Left forelimb (tissue), 1 donor: ENCODE measurements at places on chromosomes 5 and 9.

DNA sequence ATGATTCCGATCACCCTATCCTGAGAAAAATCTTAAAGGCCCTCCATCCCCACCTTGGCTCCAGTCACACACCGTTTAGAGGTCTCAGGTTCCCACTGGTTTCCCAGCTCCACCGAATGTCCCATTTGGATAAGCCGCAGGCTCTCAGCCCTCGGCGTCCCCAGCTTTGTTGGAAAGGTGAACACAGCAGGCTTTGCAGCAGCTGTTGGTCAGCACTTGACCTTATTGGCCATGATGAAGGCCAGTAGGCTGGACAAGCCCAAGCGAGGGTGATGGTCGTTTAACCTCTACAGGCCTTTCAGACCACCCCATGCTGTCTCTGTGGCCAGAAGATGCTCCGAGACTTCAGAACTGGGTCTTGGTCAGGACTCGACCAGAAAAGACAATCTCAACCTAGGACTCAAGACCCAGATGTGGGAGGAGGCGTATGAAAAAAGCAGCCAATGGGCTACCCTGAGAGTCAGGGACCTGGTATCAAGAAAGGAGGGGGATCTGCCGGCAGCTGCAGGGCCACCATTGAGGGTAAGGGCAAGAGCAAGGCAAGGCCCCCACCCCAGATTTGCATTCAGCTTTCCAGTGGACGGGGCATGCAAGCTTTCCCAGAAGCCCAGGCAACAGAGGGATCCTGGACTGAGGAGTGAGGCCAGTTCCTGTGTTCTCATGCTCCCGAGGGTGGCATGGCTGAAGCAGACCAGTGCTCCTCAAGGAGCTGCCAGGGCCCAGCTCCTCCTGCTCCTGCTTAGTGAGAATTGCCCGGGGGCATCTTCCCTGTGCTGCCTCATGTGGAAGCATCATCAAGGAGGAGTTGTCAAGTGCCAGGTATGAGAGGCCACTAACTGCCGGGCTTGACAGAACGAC lies 13.4 kb downstream of the UBE2QL1 start:
- DNase-seq: no peak

DNA sequence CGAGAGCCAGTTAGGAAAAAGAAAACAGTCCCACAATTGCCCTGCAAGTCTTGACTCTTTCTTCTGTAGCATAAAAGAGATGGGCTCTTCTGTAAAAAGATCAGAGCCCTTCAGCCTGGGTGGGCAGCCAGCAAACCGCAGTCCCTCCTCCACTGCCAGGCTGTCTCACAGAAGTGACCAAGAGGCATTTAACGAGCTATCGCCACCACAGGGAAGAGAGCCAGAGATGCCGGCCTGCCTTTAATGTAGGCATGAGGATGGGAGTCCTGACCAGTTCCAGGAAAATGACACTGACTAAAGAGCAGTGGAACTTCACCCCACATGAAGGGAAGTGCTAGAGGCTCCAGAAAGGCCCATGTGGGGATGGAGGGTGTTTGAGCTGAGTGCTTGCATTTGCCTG lies 264.6 kb downstream of the NDUFS4 start:
- no peak for DNase-seq

DNA sequence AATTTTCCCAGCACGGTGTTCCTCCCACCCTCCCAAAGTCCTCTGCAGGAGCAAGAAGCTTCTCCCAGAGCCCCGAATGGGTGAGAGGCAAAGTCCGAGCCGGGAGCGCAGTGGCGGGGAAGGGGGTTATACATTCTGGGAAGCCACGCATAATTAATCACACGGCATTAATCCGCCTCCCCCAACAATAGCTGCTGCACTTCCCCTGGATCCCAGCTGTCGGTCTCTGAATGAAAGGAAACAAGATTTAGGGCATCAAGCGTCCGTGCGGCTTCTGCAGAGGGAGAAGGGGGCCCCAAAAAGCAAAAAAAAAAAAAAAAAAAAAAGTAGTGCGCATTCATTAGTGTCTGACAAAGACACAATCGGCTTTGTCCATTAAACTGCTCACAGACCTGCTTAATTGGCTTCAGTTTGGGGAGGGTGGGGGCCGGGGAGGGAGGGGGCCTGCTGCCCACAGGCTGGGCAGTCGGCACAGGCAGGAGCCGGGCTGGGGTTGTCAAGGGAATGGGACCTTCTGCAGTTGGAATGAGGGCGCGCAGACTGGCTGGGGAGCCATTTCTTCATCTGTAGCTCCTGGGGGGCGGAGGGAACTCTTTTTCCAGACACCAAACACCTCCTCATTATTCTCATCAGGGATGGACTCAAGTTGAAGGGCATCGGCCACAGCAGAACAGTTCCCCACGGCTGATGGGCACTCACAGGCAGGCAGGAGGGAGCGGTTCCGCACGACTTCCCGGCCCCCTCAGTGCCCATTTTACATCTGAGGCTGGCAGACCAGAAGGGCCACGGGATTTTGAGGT lies 3.4 kb downstream of the NOTCH1 start:
- DNase-seq: no peak

DNA sequence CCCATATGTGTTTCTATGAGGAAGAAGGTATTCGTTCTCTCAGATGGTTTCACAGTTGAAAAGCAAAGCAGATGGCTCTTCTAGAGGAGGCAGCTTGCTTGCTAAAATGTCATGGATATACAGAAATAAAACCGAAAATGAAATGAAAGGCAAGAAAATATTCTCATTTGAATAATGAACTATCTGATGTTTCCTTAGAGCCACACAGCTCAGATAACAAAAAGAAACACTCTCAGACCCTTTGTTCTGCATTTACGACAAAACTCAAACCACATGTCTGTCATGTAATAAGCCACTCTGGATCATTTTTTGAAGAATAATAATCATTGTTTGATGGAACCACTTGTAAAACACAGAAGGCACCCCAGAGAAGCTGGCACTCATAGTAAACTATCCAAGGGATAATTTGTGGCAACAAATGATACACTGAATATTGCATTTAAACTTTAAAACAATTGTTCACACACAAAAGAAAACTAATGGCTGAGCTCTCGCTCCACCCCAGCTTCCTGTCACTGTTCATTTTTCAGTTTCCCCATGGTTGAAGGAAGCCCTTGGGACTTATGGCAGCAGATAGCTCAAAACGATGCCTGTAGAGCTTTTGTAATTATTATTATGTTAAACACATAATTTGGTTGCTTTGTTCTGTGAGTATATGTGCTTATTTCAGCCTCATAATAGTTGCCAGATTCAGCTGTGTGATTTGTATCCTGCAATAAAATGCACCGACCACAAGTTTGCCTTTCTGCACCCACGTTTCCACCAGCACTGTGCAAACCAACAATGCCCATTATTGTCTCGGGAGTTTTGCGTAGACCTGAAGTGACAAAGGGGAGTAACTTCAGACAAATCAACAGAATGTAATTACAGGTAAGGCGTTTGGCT lies 256.0 kb downstream of the TMEM167A start:
- DNase-seq: no peak

GRCh38 chr9:88460587-88461332 lies 72.5 kb downstream of the SPIN1 start:
- DNase-seq: no peak

- no peak for DNase-seq
Measured at GRCh38 chr5:1152771-1153282, 41.0 kb upstream of the SLC12A7 start.

GRCh38 chr5:39376293-39376714 lies 12.0 kb upstream of the C9 start:
- DNase-seq: no peak

DNA sequence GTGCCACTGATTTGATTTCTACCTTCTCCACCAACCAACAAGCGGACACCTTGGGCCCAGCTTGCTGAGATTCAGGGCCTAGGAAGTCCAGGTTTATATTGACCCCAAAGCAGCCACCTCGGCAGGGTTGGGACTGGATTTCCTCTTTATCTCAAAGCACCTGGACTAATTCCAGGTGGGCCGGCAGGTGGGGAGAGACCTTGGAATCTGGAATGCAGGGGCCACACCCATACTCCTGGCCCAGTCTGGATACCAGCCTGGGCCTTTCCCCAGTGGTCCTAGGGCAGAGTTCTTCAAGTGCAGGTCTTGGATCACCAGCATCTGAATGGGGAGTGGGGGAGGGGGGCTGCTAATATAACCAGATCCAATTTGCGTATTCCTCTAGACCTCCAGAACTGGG lies 93.1 kb downstream of the PCDH1 start:
- no peak for DNase-seq

GRCh38 chr9:37951671-37952449 lies 47.9 kb upstream of the SLC25A51 start:
- no peak for DNase-seq

GRCh38 chr5:124602925-124603650 lies 143.4 kb downstream of the ZNF608 start:
- no peak for DNase-seq

- no peak for DNase-seq
Measured at GRCh38 chr5:170732685-170733084, 50.8 kb upstream of the GABRP start.

DNA sequence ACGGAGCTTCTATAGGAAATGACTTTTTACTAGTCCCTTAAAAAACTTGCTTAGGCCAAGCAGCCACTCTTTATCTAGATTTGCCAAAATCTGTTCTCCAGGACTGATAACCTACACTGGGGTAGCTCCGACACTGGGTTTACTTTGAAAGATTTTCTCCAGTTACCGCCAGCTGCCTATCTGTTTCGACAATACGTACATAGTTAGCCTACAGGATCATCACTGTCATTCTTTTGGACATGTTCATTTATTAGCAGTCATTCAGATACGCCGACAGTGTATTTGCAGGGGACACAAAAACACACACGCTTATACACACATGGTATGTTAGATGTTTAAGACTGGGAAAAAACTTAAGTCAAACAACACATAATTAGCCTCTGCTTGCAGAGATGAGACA lies 225.7 kb downstream of the DCP2 start:
- DNase-seq: no peak

- no peak for DNase-seq
Measured at GRCh38 chr5:143066556-143067281, 296.5 kb downstream of the ARHGAP26 start.

GRCh38 chr5:77003246-77003645 lies 27.0 kb upstream of the AGGF1 start:
- DNase-seq: no peak

DNA sequence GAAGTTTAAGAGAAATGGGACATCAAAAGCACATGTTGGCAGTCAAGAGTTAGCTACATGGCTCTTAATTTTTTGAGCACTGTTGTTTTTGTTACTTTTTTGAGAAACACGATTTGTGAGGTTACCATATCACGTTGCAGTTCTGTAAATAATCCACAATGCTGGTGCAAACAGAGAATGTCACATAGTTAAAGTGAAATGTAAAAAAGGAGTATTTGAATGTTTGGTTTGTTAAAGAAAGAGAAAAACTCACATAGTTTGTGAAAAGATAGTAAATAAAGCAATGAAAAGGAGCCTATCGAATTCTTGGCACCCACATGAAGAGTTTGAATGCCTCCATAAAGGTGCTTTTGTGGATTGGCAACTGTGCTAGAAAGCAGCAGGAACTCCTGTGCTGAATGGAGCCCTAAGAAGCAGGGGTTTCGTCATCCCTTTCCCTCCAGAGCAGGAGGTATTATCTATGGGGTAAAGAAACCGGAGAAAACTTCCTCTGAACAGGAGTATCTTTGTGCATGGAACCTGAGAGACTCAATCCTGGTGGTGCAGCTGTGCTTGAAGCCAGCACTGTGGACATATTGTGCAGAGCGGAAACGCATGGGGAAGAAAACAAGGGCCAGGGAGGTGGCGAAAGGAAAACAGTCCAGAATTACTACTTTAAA lies 148.5 kb upstream of the OTULINL start:
- no peak for DNase-seq

DNA sequence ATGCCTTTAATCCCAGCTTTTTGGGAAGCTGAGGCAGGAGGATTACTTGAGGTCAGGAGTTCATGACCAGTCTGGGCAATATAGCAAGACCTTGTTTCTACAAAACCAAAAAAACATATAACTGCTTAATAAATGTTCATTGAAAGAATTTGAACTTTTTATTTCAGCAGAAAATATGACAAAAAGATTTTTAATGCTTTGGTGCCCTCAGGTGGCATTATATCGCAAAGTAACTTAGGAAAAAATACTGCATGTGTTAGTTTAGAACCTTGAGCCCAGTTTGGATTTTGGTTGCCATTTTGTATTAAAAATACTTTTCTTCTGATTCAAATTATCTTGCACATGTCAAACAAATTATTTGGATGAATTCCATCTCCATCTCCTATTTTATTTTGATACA lies 103.2 kb downstream of the GPBP1 start:
- DNase-seq: no peak

DNA sequence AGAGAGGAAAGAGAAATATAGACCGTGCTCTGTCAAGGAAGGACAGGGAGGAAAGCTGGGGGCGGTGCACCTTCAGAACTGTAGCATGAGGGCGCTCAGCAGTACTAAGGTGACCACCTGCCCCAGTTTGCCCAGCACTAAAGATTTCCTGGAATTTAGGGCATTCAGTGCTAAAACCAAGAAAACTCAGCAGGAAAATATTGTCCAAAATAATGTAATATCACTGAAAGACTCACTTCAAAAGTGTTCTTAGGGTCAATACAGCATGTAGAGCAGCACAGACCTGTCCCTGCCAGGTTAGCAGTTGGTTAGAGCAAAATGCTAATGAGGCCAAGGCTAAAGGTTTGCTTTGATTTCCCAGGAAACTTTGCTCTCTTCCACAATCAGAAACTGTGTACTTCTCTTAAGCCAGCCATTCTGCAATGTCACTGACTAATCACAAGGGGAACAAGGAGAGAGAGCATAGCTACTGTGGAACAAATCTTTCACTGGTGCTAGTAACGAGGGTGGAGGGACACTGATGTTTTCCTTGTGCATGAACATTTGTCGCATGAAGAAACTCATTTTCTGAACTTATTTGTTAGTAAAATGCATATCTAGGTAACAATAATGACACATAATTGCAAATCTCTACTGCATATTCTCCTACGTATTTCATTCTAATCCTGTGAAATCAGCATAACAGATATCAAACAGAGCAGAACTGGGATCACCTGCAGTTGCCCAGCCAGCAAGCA lies 53.0 kb upstream of the GRAMD2B start:
- DNase-seq: no peak

- DNase-seq: no peak
Measured at GRCh38 chr5:10201223-10201868, 48.3 kb downstream of the ATPSCKMT start.
